Breast epithelium (tissue), 4 donors: ENCODE measurements at places on chromosomes 1 and 21. TPM values are rescaled to one million over a fixed set of nuclear protein-coding genes. Genes with fewer than 3 reads are reported as not detected.

The ATP1A2 gene
- 3.9 TPM for total RNA-seq

The GPR52 gene
- 5.9 TPM for total RNA-seq

GRCh38 chr1:156081180-156081916 is 917 bp downstream of the MEX3A start:
- no peak for DNase-seq

The AMY1A gene
- not detected for total RNA-seq

The A3GALT2 gene
- not detected for total RNA-seq

GRCh38 chr1:13824626-13825025 is 124.6 kb downstream of the PRDM2 start:
- no peak for DNase-seq

GRCh38 chr1:205118752-205119151 is 3.0 kb downstream of the RBBP5 start:
- DNase-seq, result no peak

GRCh38 chr1:205339197-205339702 is 17.5 kb downstream of the KLHDC8A start:
- no peak for DNase-seq

DNA sequence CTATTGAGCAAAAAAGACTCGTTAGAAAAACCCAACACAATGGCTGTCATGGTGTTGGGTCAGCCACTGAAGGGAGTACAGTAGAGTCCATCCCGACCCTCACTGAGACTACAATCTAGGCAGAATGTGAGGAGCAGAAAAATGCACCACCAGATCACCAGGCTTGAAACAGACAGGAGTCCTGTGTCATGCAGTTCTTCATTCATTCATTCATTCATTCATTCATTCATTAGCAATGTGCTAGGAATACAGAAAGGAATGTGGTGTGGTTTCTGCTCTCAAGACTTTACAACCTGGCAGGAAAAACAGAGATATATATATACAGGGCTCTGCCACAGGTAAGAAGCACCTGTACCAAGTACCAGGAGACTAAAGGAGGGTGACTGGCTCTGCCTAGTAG is 392.3 kb downstream of the OMA1 start:
- no peak for DNase-seq

DNA sequence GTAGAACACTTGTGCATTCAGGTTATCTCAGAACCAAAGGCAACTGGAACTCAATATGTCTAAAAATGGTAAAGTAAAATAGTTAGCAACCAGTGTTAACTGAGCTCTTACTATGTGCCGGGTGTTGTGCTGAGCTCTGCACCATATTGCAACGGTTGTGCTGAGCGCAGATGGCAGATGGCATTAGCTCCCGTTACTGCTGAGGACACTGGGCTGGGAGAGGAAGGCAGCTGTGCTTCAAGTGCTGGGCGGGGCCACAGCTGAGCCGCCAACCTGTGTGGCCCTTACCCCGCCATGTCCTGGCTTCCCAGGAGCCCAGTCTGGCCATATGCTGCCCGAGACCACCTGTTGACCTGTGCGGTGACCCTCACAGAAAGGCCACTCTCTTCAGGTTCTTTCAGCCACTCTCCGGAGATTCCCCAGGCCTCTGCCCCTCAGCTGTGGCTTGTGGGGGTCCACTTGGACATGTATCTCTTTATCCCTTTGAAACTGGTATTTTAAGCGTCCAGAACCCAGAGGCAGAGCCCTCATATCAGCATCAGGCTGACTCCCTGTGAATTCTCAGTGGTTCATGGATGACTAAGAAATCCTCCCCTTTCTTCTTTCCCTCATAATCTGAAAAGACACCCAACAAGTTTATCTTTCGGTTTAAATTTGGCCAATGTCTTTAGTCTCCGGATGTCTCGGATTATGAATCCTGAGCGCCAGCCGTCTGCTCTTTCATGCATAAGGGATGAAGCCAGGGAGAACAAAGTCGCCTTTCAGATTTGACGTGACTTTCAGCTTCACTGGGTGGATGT is 26.4 kb downstream of the LDLRAP1 start:
- no peak for DNase-seq

DNA sequence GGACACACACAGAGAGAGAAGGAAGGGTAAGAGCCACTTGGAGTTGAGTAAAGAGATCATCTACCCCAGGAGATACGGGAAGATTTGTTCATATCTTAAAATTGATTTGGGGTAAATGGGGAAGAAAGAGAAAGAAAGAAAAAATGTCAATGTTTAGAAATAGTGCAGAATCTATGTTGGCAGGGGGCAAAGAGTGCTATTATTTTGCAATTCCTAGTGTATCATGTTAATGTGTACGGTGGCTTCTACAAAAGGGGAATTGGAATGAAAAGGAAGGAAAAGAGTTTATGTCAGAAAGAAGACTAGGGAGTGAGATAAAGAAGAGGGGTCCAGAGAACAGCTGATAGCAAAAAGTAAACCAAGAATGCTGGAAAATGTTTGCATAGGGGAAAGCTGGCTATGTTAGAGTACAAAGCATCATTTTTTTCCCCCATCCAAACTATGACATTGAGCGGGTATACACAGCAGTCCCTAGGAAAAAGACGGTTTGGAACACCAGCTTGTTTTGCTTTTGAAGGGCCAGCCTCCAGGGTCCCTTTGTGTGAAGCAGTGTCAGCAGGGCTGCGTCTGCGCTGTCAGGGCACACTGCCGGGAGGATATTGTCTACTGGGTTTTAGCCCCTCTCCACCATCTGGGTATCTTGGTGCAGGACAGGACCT is 10.8 kb downstream of the LRRC8D start:
- no peak for DNase-seq

DNA sequence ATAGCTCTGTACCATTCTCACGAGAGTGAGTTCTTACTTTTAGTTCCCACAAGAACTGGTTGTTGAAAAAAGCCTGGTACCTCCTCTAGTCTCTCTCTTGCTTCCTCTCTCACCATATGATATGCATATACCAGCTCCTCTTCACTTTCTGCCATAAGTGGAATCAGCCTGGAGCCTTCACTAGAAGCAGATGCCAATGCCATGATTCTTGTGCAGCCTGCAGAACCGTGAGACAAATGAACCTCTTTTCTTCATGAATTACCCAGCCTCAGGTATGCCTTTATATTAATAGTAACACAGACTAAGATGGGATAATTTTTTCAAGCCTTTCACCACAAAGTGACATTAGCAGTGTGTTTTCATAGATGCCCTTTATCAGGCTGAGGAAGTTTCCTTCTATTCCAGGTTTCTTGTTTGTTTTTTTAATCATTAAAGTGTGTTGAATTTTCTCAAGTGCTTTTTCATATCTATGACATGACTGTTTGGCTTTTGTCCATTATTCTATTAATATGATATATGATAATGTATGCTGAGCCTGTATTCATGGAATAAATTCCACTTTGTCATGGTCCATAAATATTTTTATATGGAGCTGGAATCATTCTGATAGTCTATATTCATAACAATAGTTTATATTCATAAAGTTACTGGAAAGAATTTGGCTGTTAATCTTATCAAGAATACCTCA is 40.7 kb upstream of the C1orf185 start:
- DNase-seq, result no peak

DNA sequence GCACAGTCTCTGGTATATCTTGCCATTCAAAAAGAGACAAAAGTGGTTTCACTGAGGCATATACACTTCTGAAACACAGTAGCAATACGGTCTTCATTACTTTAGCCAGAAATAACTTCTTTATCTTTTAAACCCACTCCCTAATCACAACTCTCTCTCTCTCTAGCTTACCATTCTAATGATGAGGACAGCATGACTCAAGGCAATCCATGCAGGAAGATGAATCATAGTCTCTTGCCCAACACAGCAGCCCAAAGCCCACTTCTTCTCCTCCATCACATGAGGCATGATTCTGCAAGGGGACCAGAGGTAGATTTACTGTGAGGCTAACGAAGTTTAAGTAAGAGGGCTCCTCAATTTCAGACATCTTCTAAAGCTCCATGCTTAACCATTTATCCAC is 285.0 kb upstream of the NR5A2 start:
- no peak for DNase-seq

- DNase-seq, result peak; percentile 26
These were observed 225.6 kb upstream of the FGGY start for GRCh38 chr1:59071289-59071688.

- DNase-seq, result no peak
These were observed 53.7 kb downstream of the SLC35A3 start for GRCh38 chr1:100023482-100023881.

The OR6N1 gene
- total RNA-seq, result not detected

DNA sequence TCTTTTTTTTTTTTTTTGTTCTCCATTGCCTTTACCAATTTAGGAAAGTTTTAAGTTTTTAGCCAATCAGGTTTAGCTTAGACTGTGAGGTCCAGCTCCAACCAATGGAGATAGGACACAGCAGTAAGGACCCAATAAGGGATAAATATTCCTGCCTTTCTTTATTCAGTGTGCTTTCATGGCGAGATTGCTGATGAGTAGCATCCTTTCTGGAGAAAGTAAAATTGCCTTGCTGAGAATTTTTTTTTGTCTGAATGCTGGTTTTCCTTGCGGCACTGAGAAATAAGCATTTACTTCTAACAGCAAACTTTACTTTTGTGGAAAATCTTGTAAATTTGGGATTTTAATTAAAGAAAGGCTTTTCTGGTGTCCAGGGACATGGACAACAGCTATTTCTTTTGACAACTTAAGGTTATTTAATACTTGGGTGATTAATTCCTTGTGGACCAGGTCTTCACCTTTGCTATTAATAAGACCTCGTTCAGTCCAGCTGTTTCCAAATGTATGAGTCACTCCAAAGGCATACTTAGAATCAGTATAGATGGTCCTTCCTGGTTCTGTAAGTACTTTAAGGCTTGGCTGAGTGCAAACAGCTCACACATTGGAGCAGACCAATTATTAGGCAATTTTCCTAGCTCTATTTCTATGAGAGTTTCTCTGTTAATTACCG is 54.1 kb downstream of the SERINC2 start:
- no peak for DNase-seq

The SIPA1L2 gene
- 46.9 TPM for total RNA-seq

DNA sequence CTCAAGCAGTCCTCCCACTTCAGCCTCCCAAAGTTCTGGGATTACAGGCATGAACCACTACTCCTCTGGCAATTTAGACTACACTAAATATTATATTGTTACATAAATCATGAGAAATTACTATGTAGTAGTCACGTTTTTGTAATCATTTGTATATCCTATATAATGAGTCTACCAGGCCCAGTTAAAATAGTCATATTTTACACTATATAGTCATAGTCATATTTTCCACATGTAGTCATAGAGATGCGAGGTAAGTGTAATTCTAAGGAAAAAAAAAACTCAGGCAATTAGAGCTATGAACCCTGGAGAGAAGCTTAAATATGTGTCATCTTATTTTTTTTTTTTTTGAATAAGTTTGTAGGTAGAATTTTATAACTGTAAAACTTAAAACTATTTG is 90.0 kb downstream of the FNBP1L start:
- DNase-seq, result no peak

The SLC30A2 gene
- 1.3 TPM for total RNA-seq

DNA sequence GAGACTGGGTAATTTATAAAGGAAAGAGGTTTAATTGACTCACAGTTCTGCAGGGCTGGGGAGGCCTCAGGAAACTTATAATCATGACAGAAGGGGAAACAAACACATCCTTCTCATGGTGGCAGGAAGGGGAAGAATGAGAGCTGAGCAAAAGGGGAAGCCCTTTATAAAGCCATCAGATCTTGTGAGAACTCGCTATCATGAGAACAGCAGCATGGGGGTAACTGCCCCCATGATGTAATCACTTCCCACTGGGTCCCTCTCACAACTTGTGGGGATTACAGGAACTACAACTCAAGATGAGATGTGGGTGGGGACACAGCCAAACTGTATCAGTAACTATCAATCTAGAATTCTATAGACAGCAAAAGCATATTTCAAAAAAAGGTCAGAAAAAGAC is 64.7 kb upstream of the ACTRT2 start:
- no peak for DNase-seq

DNA sequence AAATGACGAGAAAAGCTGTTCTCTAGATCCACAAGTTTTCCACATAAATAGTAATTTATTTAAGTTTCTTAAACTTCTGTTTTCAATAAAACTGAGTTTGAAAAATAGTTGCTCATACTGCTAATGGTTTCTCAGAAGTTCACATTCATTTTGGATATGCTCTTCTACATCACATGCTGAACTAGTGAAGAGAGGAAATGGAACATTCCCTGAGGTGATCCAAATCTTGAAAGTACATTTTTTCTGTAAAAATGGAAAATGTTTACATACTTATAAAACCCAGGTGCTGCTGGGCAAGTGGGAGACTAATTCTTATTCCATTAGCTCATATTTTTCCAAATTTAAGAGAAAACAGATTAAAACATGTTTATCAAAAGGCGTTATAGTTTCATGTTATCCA is 111.7 kb downstream of the ADGRL4 start:
- DNase-seq, result no peak

- DNase-seq, result no peak
These were observed 59.5 kb downstream of the NTMT2 start for GRCh38 chr1:170205301-170205700.

The WASF2 gene
- total RNA-seq, result 41.6 TPM

- no peak for DNase-seq
These were observed 89.0 kb upstream of the BCAR3 start for GRCh38 chr1:93770640-93771039.

GRCh38 chr1:78068681-78069283 is 23.0 kb downstream of the GIPC2 start:
- no peak for DNase-seq

GRCh38 chr21:38718481-38718880 is 87.2 kb upstream of the ETS2 start:
- DNase-seq, result no peak

The C1orf87 gene
- total RNA-seq, result not detected

- DNase-seq, result peak; percentile 19
These were observed 85.3 kb downstream of the GLIS1 start for GRCh38 chr1:53653631-53654030.
